Stimulated activated CD8-positive, alpha-beta memory T cell treated with anti-CD3 and anti-CD28 coated beads, Interleukin-7, amount 100 ng/mL, for 4 hours (primary cell): ENCODE measurements at places on chromosomes 2 and 18.

DNA sequence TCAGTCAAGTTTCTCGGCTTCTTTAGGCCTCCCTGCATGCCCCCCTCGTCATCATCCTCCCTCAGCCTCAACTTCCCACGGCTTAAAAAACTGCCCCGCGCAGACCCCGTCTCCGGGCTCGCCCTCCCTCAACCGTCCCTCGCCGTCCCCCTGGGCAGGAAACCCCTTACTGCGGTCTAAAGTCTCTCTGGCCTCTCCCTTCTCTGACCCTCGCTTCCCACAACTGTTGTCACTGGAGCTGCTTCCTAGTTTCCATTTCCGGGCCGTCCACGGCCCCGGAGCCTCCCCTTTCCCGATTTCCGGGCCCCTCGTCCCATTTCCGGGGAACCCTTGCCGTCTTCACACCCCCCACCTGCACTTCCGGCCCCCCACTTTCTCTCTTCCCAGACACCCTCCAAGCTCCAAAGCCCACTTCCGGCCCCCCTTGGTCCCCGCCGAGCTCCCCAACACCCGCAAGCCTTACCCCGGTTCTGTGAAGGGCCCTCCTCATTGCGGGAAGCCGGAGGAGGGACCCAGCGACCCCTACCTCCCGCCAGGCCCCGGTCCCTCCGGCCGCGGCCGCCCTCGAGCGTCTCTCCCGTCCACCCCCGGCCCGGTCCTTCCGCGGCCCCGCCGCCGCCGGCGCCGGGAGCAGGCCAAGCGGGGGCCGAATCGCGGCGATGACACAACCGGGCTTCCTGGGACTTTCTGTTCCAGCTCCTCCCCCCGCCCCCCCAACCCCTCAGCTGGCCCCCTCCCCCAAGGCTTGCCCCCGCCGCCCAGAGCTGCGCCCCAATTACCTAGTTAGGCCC, 513 bp downstream of the TRIP12 start:
- DNase-seq, result peak; percentile 50

DNA sequence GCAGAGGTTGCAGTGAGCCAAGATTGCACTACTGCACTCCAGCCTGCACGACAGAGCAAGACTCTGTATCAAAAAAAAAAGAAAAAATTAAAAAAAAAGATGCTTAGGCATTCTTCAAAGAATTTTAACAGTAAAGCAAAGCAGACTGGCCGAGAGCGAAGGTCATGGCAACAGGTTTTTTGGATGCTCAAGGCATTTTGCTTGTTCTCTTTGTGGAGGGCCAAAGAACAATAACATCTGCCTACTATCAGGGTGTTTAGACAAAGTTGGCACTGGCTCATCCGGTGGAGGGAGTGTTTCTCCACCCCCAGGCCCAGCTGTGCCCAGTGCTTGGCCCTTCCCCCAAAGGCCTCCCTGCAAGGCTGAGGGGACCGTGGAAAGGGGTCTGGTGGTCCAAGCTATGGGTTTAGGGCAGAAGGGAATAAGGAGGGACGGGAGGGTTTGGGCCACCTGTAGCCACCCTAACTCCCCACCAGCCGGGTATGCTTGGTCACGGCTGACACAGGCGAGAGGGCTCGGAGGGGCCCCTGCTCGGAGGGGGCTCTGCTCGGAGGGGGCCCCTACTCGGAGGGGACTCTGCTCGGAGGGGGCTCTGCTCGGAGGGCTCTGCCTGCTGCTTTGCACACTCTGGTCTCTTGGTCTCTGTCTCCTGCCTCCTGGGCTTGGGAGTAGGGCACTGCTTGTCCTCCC, 26.7 kb upstream of the ALLC start:
- no peak for DNase-seq

GRCh38 chr2:120383631-120384340, 37.9 kb downstream of the INHBB start:
- no peak for DNase-seq

DNA sequence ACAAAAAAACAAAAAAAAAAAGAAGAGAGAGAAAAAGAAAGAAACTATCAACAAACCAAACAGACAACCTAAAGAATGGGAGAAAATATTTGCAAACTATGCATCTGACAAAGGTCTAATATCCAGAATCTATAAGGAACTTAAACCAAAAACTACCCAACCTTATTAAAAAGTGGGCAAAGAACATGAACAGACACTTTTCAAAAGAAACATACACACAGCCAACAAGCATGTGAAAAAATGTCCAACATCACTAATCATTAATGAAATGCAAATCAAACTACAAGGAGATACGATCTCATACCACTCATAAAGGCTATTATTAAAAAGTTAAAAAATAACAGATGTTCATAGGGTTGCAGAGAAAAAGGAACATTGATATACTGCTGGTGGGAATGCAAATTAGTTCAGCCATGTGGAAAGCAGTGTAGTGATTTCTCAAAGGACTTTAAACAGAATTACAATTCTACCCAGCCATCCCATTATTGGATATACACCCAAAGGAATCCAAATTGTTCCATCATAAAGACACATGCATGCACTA, 7.2 kb upstream of the POLE4 start:
- no peak for DNase-seq

GRCh38 chr2:36540986-36541754, 56.8 kb downstream of the FEZ2 start:
- no peak for DNase-seq

DNA sequence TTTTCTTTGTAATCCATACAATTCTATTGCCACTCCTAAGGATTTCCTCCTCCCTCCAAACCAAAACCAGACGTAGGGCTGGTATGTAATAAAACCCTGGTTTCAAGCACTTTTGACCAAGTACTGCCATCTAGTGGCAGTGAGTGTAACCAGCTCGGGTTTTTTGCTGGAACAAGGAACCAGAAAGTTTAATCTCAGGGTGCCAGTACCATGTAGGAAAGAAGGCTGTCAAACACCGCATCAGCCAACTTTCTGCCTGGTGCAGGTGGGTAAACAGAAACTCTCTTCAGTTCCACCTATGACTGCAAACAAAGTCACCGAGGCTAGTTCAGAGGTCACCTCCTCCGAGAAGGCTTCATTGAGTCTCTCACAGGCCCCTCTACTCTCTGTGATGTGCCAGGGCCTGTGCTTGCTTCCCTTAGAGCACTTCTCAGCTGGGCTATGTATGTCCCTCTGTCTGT, 10.2 kb upstream of the THNSL2 start:
- DNase-seq, result peak; percentile 5

- no peak for DNase-seq
These were observed 22.6 kb downstream of the NYAP2 start for GRCh38 chr2:225422145-225422544.

GRCh38 chr2:146370826-146371225, 1474.0 kb upstream of the ACVR2A start:
- DNase-seq, result no peak

GRCh38 chr18:11500153-11501122, 109.0 kb upstream of the SLC35G4 start:
- no peak for DNase-seq

GRCh38 chr2:60064687-60065389, 488.6 kb downstream of the BCL11A start:
- DNase-seq, result no peak

- DNase-seq, result no peak
These were observed 1037.2 kb upstream of the ACVR2A start for GRCh38 chr2:146807568-146808168.

DNA sequence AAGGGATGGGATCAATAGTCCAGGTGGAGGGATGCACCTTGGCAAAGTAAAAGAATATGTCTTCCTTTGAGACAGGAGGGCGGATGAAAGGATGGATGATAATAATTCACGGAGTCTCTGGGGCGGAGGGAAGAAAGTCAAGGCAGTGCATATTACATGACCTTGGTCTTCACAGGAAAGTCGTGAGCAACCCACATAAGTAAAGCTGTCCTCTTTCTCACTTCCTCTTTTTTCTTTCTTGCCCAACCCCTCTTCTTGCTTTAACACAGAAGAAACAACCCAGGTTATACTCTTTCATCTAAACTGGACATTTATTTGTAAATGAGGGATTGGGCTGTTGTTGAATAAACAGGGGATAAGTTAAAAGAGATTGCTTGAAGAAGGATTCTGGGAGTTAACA, 168.7 kb upstream of the SKOR2 start:
- no peak for DNase-seq

DNA sequence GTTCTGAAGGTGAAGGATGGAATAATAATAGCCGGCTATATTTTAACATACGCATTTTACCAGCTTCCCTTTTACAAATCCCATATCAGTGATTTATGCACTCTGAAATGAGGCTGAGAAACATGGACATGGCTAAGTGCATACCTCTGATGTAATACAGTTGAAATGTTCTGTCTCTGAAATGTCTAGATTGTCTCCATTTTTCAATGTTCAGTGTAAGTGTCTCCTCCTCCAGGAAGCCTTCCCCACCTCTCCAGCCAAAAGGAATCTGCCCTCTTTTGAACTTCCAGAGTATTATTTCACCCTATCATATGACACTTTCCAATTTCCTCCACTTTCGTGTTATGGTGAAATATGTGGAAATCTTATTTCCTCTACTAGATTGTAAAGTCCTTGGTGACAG, 29.5 kb upstream of the ME2 start:
- DNase-seq, result no peak

DNA sequence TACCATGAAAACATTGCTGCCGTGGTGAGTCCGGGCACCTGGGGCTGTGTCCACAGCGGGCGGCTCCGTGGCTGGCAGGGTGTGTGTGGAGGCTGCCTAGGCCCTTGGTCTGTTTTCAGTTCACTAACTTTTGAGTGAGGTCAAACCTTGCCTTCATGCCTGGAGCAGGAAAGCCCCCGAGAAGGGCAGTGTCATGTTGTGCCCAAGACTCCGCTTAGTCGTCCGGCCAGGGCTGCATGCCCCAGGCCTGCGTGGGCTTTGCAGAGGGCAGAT, 24.1 kb downstream of the MAL start:
- DNase-seq, result no peak

DNA sequence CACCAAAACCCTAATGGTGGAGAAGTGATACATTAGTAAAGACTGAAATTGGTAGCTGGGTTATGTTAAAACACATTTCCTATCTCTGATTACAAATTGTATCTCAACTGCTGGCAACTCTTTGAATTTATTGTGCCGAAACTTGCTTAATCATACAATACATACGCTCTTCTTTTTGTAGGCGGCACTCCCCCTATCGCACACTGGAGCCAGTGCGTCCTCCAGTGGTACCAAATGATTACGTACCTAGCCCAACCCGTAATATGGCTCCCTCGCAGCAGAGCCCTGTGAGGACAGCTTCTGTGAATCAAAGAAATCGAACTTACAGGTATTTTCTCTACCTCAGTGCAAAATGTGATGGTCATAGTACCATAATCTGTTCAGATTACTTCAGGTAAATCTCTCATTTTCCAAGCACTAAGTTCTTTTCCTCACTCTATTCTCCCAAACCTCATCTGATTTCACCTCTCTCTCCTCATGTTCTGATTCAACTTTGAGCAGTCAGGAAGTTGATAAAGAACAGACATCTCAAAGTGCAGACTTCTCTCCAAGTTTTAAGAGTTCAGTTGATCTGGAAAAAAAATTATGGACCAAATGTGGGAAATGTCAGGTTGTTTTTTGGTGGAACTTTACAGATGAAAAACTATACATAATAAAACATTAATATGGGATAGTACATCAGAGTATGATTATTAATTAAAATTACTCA, 66.5 kb downstream of the ABI2 start:
- no peak for DNase-seq

DNA sequence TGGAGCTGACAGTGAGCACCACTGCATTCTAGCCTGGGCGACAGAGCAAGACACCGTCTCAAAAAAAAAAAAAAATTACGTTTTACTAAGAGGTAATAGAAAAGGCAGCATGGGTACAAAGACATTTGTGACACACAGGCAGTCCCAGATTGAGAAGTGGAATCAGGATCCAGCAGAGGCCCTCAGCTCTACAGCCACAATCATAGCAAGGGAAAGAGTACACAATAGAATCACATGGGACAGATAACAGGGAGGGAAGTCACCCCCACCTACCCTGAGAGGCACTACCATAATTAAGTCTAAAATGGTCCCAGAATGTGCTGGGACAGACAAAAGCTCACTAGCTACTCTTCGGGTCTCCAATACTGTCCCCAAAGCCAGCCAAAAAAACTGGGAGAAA, 12.5 kb downstream of the SRBD1 start:
- no peak for DNase-seq

GRCh38 chr2:10375570-10376281, 72.4 kb downstream of the ODC1 start:
- no peak for DNase-seq

- no peak for DNase-seq
These were observed 250.4 kb upstream of the DSEL start for GRCh38 chr18:67766930-67767329.

- no peak for DNase-seq
These were observed 153.4 kb downstream of the GPD2 start for GRCh38 chr2:156589381-156590079.

DNA sequence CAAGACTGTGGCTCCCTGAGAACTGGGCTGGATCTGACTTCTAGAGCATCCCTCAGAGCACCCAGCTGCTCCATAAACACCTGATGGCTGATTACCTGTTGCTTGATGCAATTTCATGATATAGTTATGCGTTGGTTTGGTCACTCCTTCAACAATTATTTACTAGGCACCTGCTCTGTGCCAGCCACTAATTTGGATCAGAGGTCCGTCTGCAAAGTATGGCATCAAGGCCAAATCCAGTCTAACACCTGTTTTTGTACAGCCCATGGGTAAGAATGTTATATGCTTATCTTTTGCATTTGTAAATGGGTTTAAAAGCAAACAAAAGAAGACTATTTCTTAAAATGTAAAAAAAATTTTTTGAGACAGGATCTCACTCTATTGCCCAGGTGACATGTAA, 348.2 kb downstream of the ALK start:
- no peak for DNase-seq

DNA sequence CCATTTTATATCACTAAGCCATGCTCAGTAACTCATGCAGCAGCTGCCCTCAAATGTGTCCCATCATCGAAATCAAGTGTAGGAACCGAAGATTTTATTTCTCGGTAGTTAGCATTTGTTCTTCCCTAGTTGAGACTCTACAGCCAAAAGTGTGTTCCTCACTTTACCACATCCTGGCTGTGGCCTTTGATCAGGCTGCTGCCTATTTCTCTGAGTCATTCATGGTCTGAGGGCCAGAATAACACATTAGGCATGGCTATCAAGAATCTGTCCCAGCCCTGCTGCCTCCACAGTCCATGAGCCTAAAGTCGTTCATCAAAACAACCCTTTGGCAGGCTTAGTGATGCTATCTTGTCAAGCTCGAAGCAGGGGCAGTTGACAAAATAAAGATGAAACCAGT, 300.1 kb downstream of the TDRD15 start:
- DNase-seq, result no peak

DNA sequence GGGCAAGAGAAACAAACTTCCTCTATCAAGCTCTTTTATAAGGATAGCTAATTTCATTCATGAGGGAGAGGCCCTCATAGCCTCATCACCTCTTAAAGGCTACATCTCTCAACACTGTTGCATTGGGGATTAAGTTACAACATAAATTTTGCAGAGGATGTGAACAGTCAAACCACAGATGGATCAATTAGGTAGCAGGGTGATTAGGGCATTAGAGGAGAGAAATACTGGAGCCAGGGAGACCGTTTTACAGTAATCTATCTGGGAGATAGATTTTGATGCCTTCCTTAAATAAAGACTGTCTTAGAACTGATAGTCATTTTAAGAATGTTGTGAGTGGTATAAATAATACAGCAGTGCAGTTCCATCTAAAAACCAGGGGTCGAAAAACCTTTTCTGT, 258.9 kb downstream of the DCC start:
- DNase-seq, result no peak
